NCI-H1092 (cell line): ENCODE measurements at places on chromosomes 3 and 15.

DNA sequence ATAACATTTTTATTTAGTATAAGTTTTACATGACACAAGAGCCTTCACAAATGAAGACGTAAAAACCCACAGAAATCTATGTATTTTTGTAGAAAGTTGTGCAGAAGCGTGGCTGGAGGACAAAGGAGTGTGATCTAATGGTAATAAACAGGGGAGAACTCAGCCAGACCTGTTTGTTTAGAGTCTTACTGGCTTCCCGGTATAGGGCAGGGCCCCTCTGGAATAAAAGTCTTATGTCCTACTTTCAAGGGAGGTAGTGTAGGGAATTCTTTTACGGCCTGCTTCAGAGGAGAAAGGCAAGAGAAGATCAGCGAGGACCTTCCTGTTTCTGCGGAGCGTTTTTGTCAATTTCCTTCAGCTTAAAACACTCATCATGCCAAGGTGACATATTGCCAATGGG lies 103.6 kb downstream of the TGFBR2 start:
- no peak for DNase-seq

DNA sequence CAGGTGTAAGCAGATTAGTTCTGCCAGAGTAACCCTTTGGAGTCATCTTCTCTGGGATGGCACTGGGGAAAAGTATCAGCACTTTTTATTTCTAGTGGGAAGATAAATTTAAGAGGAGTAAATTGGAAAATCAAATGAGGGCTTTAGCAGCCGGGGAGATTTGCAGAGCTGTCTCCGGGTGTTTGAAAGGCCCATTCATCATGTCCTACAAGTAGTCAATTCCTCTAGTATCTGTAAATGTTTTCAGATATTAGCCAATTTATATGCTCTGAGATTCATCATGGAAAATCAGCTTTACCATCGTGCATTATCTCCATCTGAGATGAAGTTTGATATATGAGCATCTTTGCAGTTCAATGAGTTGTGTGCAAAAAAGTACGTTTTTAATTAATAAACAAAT lies 93.6 kb downstream of the CDIN1 start:
- no peak for DNase-seq

DNA sequence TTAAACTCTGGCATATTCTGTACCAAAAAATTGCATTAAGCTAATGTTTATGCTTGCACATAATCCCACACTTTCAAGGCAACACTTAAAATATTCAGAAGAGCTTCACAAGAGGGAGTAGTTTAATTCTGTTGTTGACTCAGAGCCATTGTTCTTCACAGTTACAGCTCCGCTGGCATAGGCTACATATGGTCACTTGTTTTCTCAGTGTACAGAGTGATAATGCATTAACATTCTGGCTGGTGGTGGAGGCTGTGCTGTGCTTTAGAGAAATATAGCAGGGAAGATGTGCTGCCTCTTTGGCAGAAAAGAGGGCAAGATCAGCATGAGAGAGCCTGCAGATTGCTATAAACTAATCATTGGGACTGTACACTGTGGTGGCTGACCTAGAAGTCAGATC lies 13.3 kb downstream of the NLGN1 start:
- DNase-seq, result peak; percentile 41

- DNase-seq, result no peak
These were observed 232.8 kb downstream of the TAFA4 start for GRCh38 chr3:68699541-68699940.

DNA sequence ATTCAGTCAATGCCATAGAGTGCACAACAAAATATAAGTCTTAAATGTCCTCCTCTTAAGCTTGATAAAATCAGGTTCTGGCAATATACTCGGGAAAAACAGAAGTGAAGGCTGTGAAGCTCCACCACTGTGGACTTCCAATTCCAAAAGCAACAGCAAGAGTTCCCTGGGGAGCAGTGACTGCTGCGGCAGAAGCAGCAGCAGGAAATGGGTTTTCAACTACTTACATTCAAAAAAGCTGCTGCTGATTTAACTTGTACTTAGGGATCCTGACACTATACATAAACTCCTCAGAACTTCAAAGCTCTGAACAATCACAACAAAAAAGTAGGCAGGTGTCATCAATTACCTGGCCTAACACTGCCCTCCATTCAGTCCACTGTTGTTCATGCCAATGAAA lies 4.7 kb downstream of the CEP152 start:
- DNase-seq, result peak; percentile 12

- DNase-seq, result no peak
These were observed 84.4 kb downstream of the SLMAP start for GRCh38 chr3:57840473-57840872.

GRCh38 chr3:51539291-51539941 lies 897 bp downstream of the RAD54L2 start:
- DNase-seq, result no peak

DNA sequence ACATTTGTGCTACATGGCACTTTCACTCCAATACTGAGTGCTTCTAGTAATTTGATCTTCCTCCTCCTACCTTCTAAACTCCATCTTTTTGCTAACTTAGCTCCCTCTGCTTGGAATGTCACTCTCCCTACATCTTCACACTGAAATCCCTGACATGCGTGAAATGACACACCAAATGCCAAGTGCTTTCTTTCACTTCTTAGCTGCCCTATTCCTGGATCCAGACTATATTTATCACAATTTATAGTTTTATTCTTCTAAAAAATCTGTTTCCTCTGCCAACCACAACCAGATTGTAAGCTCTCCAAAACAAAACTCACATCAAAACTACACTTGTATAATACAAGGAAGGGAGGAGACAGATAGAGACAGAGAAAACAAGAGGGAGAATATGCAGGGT lies 387.3 kb downstream of the FGF12 start:
- DNase-seq, result no peak

DNA sequence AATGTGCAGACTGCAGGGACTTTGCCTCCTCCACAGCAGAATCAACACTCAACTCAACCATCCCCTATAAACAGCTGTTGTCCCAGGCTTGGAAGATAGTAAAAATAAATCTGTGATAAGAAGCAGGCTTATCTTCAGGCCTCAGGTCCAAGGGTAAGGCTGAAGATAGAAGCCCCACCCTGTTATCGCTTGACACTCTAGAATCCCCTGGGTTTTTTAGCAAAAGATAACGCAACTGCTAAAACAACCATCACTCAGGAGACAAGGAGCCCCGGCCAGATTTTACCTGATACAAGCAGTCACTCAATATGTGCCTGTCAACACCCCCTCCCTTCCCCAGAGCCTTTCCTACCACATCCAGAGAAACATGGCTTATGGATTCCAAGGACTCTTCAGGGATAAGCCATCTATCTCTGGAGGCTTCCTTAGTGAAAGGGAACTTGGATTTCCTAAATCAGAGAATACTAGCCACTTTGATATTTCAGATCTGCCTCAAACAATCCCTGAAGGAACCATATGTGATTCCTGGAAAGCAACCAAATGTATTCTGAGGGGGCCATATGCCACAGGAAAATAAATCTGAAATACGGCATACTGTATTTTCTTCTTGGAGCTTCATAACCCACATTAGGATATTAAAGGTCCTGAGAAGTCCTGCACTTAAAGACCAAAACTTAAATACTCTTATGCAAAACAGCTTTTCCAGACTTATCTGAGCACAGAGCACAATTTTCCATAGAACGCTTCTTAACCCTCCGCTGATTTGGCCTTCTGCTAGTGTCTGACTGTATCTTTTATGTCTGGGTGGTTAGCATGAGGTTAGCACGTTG lies 60.4 kb downstream of the LYZL4 start:
- DNase-seq, result no peak

DNA sequence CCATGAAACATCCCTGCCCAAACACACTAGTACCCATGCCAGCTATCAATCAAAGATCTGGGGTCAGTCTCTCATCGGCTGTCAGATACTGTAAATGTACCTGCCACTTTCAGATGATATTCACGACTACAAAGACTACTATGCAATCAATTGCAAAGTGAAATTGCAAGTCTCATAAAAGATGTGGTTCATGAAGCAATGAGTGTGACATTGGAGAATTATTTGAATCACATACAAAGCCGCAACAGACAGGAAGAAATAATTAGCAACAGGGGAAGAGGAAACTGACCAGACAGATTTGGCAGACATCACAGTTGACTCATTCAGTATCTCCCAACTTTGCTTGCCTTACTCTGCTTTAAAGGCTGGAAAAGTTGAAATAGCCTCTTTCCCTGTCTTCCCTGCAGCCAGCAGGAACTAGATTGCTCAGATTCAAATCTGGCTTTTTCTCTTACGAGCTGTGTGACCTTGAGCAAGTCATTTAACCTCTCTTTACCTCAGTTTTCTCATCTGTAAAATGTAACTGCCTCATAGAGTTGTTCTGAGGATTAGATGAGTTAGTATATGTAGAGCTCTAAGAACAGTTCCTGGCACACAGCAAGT lies 95.7 kb upstream of the C3orf80 start:
- no peak for DNase-seq
